ENCODE measurements at places on chromosomes 5 and 9.
A peak's percentile ranks its signal among the peaks of the same experiment; 100 is the strongest.

DNA sequence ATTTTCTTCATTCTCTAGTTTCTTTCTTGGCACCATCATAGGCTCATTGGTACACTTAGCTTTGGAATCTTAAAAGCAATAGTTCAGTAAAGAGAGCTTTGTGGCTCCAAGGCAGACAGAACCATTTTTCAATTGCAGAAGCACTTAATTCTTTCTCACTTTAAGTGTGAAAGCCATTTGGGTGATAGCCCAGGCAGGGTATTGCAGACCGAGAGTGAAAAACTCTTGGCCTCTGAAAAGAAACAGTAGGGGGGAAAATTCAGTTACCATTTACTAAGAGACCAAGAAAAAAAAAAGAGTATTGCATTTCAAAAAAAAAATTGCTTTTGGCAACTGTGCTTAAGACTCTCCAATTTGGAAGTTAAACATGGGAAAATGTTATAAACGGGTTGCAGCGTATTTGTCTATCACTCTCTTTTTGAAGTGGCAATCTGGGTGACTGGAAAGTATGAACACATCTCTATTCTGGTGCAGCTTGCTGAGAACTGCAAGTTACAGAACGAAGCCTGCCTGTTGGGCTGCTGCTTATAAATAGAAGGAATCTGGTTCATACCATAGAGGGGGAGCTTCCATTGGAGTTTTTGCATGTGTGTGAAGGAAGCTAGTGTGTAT lies 170.5 kb downstream of the TLE4 start:
- DNase-seq = no peak

GRCh38 chr5:45376417-45376816 lies 319.8 kb downstream of the HCN1 start:
- no peak for DNase-seq

- no peak for DNase-seq
Measured at GRCh38 chr5:55338810-55339243, 31.0 kb downstream of the MTREX start.

DNA sequence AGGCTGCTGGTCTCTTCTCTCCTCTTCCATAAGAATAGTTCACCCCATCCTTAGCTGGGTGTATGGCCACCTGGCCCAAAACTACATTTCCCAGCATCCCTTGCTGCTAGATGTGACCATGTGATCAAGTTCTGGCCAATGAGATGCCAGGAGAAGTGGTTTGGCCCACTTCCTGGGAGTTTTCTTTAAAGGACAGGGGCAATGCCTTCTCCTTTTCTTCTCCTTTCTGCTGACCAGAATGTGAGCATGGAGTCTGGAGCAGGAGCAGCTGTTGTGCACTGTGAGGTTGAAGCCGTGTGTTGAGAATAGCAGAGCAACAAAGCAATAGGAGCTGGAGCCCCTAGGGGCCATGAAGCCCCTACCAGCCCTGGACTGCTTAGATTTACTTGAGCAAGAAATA lies 36.8 kb downstream of the C9orf50 start:
- DNase-seq = no peak

GRCh38 chr9:76911971-76912370 lies 6.1 kb upstream of the PRUNE2 start:
- no peak for DNase-seq

DNA sequence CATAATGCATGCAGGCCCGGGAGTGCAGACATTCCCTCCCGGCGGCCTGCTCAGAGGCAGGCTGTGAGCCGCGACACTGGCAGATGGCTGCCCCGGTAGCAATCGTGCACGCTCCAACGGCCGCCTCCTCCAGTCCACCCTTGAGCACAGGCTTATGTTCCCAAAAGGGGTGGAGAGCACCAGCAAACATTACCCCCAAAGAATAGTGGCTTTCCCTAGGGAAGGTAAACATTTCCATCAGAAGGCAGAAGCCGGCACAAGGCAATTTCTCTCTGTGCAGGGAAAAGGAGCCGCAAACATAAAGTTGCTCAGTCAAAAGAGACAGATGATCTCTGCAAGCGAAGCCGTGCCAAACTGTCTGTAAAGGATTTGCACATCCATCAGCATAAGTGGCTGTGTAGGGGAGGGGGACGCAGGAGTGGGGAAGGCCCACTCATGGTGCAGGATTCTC lies 92.5 kb downstream of the SIL1 start:
- peak; percentile 93 for DNase-seq

- no peak for DNase-seq
Measured at GRCh38 chr5:142677198-142677597, 8.7 kb downstream of the FGF1 start.

- no peak for DNase-seq
Measured at GRCh38 chr5:4662756-4663155, 477.4 kb upstream of the ADAMTS16 start.

GRCh38 chr5:150302301-150303069 lies at the start of gene ARSI:
ARSI (minus strand) TSS chr5:150302905; CDS start chr5:150302373, 532 bp downstream.
- DNase-seq = no peak

- no peak for DNase-seq
Measured at GRCh38 chr5:139199321-139199720, 1.2 kb upstream of the SIL1 start.

- no peak for DNase-seq
Measured at GRCh38 chr9:23552876-23553601, 273.0 kb downstream of the ELAVL2 start.

DNA sequence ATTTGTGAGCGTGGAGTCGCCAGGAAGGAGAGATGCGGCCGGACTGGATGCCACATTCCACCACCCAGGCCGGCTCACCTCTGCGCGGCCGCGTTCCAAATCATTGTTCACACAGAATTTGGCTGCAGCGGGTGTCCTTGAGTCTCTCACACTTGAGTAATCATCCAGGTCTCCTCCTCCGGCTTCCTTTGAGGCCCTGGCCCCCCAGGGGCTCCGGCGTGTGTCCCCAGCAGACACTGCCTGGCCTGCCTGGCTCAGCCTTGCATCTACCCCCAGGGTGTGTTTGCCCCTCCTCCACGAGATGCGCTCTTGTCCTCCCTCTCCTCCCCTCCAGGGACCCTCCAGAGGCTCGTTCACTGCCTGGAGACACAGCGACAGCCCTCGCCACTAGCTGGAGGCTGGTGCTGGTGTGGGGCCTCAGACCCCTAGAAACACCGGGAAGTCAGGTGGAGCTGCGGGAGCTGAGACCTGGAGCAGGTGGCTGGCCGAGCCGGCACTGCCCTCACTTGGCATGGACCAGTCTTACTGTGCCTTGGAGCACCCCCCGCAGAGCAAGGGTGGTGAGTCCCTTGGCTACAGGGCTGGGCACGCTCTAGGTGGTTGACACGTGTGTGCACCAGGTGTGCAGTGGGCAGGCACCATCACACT lies 7.0 kb upstream of the SLC9A3 start:
- no peak for DNase-seq

DNA sequence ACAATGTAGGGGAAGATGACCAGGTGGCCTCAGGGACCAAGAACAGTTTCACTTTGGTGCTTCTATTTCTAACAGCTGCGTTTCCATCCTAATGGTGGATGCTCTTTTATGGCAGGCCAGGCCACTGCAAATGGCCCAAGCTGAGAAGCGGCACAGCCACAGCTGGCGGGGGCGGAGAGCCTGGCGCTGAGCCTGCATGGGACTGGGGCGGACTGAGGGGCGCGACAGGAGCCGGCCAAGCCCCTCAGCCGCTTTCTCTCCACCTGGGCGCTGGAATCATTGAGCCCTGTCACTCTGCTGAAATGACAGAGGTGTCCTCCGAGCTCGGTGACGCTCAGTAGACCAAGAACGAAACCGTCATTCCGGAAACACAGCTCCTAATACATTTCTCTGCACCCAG lies 317.3 kb upstream of the PDE4D start:
- no peak for DNase-seq

GRCh38 chr9:124342776-124343485 lies 72.3 kb downstream of the PSMB7 start:
- DNase-seq = peak; percentile 7

GRCh38 chr5:63128018-63128417 lies 549.4 kb downstream of the LRRC70 start:
- no peak for DNase-seq

- no peak for DNase-seq
Measured at GRCh38 chr9:2307480-2307879, 292.3 kb downstream of the SMARCA2 start.

GRCh38 chr9:5531101-5531882 lies 21.0 kb downstream of the PDCD1LG2 start:
- no peak for DNase-seq
